ENCODE measurements at places on chromosomes 2 and 18.
A peak's percentile ranks its signal among the peaks of the same experiment; 100 is the strongest.

DNA sequence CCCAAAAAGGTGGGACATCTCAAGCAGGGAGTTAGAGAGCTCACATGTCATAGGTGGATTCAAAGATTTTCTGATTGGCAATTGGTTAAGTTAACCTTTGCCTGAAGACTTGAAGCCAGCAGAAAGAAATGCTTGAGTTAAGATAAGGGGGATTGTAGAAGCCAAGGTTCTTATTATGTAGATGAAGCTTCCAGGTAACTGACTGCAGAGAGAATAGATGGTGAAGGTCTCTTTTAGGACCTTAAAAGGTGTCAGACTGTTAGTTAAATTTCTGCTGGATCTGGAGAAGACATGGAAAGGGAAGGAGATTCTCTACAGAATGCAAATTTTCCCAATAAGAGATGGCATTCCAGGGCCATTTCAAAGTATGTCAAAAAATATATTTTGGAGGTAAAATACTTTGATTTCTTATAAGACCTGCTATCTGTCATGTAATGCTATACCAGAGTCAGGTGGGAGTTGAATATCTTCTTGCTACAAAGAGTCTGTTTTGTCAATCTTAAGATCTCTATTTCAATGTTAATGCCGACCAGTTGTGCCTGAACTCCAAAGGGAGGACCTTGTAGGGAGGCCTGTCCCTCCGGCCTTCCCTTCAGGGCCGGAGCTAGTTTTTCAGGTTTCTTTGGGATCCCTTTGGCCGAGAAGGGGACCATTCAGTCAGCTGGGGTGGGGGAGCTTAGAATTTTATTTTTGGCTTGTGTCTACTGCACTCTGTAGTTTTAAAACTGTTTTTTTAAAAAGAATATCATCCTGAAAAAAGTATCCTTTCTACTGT is 280.6 kb downstream of the PTGR3 start:
- no peak for DNase-seq

GRCh38 chr2:168624028-168624427 is 168.0 kb downstream of the CERS6 start:
- DNase-seq, result no peak

DNA sequence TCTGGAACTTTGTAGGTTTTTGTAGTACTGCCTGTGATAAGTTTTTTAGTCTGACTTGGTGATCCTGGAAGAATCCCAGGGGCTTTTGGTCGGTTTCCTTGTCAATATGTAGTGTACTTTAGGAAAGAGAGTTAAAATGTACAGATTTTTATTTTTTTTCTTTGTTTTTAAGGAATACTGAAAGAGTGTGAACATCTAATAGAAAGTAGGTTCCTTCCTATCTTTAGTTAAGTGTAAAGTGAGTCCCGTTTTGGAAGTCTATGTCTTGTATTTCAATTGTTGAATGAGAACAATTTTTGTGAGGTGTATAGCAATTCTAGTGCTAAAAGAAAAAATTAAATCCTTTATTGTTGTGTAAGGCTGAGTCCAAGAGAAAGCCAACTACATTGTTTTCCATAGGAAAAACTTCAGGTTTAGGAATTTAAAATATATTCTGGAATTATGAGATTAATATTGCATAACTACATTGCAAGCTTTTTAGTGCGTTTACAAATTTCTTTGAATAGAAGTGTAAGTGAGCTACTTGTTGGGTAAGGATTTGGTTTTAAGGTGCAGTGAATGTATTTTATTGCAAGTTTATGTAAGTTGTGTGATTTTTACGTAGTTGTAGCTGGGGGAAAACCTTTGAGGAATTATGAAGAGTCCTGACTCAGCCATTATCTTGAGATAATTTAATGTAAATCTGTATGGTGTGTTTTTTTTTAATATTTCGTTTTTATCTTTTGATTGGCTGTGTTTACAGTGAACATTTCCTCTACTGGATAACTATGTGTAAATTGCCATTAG is 1.7 kb downstream of the VAPA start:
- no peak for DNase-seq

DNA sequence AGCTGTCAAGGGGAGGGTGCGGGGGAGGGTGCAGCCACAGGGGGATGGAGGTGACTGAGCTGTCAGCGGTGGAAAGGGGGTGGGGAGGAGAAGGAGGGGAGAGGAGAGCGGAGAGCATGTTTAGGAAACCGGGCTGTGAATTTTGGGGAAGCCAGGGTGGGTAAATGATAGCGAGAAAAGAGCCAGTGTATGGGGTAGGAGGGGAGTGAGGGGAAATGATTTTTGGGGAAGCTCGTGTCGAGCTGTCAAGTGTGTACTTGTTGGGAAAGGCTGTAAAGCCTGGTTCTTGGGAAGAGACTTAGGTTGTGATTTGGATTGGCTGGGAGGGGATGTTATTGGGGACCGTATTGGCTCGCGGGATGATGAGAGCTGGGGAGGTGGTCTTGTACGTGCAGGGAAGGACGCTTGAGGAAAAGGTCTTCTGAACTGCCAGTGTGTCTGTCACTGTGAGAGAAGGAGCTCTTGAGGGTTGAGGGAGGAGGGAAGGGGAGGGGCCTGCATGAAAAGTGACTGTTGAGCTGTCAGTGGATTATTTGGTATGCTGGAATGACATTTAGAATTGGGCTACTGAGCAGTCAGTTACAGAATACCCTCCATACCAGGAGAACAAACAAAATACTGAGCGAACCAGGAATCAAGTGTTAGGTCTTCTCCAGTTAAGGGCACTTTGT is 1.0 kb downstream of the UBR3 start:
- peak; percentile 15 for DNase-seq
